Vagina (tissue), 2 donors: ENCODE measurements at places on chromosomes 12 and 14.

GRCh38 chr12:11821386-11822080, 172.1 kb downstream of the ETV6 start:
- H3K27ac ChIP-seq = no peak overlapping the region
- no peaks in the 10 kb centered on the region for H3K27me3 ChIP-seq
- no peaks in the 10 kb centered on the region for H3K36me3 ChIP-seq
- peaks cover 12% of the 10 kb centered on the region for H3K4me1 ChIP-seq

GRCh38 chr14:99800781-99801180, 7.6 kb downstream of the EML1 start:
- H3K4me1 ChIP-seq = peaks cover 10% of the 10 kb centered on the region
- H3K27me3 ChIP-seq = no peaks in the 10 kb centered on the region
- H3K4me3 ChIP-seq = no peak overlapping the region
- H3K27ac ChIP-seq = no peak overlapping the region

DNA sequence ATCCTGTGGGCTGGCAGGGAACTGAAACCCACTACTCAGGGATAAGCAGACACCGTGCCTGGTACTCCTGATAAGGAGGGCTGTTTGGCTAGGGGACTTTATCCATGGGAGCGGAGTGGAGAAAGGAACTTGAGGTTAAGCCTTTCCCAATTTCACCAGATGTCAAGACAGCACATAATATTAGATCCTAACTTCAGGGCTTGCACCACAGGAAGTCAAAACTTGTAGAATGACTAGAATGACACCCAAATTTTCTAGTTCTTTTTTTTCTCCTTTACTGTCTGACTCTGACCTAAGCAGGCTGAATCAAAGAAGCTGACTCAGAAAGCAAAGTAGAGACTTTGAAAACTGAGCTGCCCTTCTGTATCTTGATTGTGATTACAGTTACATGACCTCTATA, 7.1 kb upstream of the CGRRF1 start:
- H3K4me1 ChIP-seq = no peaks in the 10 kb centered on the region
- H3K36me3 ChIP-seq = no peaks in the 10 kb centered on the region
- no peak overlapping the region for H3K4me3 ChIP-seq

GRCh38 chr14:54350203-54350602, 46.6 kb upstream of the CDKN3 start:
- peaks cover 17% of the 10 kb centered on the region for H3K4me1 ChIP-seq
- DNase-seq = no peak
- no peak overlapping the region for H3K4me3 ChIP-seq

- H3K27ac ChIP-seq = no peak overlapping the region
- H3K27me3 ChIP-seq = no peaks in the 10 kb centered on the region
- no peaks in the 10 kb centered on the region for H3K36me3 ChIP-seq
- DNase-seq = no peak
Observed at GRCh38 chr12:81417056-81417455, 339.2 kb downstream of the ACSS3 start.

DNA sequence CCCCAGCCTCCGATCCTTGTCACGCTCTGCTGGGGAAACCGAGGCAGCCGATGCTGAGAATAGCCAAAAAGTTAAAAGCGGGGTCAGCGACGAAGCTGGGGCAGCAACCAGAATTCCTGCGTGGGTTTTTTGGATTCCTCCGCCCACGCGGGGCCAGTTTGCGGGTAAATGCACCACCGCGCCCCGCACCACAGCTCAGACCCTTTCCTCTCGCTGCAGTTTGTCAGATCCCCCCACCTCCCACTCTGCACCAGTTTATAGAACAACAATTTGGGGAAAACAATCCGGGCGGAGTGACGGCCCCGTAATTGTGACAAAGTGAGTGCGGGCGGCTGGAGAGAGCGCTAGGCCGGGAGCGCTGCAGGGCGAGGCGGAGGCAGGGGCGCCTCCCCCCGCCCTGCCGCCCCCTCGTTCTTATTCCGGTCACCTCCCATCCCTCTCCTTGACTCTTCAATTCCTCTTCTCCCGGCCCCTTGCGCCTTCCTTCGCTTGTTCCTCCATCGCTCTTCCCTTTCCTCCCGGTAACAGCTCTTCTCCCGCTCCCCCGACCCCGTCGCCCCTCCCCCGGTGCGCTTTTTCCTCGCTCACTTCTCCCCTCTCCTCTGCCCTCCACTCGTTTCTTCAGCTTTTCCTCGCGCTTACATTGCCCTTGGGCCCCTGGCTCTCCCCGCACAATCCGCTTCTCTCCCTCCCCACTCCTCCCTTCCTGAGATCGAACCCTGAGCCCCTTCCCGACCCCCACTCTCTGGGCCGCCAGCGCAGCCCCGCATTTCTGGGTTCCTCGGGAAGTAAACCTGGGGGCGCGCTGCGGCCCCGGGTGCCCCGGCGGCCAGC, 646 bp upstream of the DNAJC22 start:
- H3K4me1 ChIP-seq = peaks cover 59% of the 10 kb centered on the region
- DNase-seq = no peak
- peaks cover 19% of the 10 kb centered on the region for H3K27me3 ChIP-seq
- no peak overlapping the region for H3K27ac ChIP-seq

GRCh38 chr12:13591488-13591887, 389.9 kb downstream of the GRIN2B start:
- H3K4me3 ChIP-seq = no peak overlapping the region
- no peak overlapping the region for H3K27ac ChIP-seq
- no peaks in the 10 kb centered on the region for H3K27me3 ChIP-seq
- H3K36me3 ChIP-seq = no peaks in the 10 kb centered on the region
- no peaks in the 10 kb centered on the region for H3K4me1 ChIP-seq
- DNase-seq = no peak

- H3K4me3 ChIP-seq = no peak overlapping the region
- H3K4me1 ChIP-seq = peaks cover 84% of the 10 kb centered on the region
- H3K36me3 ChIP-seq = peaks cover 19% of the 10 kb centered on the region
- no peaks in the 10 kb centered on the region for H3K27me3 ChIP-seq
- peak; percentile 86 for DNase-seq
- H3K27ac ChIP-seq = peak overlapping the region; percentile 89
Observed at GRCh38 chr12:53070877-53071492, 8.2 kb downstream of the SPRYD3 start.

DNA sequence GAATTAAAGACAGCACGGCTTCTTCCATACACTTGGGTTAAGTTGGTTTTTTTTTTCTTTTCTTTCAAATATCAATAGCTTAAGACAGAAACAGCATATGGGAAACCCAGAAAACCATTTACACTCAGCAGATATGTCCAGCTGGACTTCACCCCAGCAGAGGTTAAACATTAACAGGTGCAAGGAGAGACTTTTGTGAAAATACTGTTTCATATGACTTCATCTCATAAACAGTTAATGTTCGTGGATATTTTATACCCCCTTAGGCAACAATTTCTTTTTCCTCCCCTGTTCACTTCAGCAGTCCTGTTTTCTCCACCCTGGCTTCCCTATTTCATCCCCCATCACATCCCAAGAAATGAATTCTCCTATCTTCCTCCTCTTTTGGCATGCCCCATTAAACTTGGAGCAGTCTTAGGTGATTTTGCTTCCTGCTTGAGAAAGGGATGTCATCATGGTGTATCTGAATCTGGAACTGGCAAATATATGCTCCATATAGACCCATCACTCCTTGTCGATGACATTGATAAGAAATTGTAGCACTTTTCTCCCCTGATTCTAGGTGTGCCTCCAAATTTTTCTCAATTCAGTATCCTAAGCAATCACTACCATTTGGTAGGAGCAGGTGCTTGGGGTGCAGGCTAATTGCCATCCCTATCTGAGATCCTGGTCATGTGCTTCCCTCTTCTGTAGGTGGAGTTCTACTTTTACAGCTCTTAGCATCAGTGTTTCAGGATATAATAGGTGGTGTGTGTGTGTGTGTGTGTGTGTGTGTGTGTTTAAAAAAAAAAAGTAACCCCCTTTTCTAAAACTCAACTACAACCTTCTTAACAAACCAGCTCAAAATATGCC, 67.9 kb downstream of the BMP4 start:
- no peaks in the 10 kb centered on the region for H3K36me3 ChIP-seq
- no peak overlapping the region for H3K27ac ChIP-seq
- no peak for DNase-seq
- H3K27me3 ChIP-seq = no peaks in the 10 kb centered on the region

DNA sequence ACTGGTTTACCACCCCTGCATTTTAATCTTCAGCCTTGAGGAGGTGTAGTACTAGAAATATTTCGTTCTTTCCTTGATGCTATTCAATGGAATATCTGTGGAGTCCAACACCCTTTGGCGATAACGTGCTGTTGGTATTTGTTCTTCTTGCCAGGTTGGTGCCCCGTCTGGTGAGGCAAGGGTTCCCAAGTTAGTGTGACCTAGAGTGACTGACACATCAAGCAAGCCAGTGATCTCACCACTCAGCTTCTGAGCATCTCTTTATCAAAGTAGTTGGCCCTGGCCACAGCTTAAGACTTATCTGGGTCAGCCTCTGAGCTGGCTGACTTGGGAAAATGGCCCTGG, 60.2 kb downstream of the PLXNC1 start:
- H3K36me3 ChIP-seq = no peaks in the 10 kb centered on the region
- DNase-seq = no peak
- no peak overlapping the region for H3K4me3 ChIP-seq
- H3K27me3 ChIP-seq = no peaks in the 10 kb centered on the region

DNA sequence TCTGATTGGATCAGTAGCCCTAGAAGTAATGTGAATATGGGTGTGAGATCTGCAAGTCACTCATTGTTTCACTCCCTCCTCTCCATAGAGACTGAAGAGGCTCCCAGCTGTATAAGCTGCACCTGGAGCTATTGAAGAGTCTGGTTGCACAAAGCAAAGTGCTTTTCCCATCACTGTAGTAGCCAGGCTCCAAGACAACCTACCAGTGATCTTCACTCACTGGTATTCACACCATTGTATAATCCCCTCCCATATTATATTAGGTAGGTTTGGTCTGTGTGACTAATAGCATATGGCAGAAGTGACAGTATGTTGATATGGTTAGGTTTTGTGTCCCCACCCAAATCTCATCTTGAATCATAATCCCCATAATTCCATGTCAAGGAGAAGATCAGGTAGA, 64.4 kb downstream of the ZFC3H1 start:
- H3K27ac ChIP-seq = no peak overlapping the region
- no peaks in the 10 kb centered on the region for H3K4me1 ChIP-seq
- no peaks in the 10 kb centered on the region for H3K36me3 ChIP-seq
- DNase-seq = no peak

DNA sequence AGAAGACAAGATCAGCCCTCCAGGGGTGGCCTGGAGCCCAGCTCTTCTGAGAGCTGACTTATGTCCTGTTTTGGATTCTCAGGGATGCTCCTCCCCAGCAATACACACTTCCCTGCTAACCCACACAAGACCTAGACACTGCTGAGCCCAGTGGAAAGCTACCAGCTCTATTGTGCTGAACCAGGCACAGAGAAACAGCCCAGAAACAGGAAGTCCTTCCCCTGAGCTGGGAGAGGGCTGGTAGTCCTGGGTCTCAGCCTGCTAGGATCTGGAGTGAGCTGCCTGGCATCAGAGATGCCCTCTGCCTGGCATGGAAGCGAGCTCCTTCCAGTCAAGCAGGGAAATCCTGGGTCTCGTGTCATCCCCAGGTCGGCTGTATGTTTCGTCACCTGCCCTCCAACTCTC, 1.2 kb upstream of the LAG3 start:
- H3K4me1 ChIP-seq = peaks cover 48% of the 10 kb centered on the region
- H3K27ac ChIP-seq = peak overlapping the region; percentile 29

DNA sequence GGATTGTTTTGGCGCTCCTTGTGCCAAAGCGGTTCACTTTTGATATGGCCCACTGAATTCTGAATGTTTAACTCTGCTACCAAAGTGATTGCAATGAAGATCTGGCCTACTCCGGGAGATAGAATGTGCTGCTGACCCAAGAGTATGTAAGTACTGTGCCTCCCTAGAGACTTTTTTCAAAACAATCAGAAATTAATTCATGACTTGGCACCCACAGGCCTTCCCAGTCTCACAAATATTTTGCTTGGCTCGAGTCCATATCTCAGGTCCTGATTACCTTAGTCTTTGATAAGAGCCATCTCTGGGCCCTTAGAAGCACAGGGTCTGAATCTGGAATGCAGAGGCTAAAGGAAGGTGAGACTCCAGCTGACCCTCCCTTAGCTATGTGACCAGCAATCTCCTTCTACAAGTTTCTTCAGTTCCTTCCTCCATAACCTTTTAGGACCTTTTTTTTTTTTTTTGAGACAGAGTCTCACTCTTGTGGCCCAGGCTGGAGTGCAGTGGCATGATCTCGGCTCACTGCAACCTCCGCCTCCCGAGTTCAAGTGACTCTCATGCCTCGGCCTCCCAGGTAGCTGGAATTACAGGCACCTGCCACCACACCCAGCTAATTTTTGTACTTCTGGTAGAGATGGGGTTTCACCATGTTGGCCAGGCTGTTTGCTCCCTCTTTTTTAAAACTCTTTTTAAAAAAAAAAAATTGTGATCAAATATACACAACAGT, 49.5 kb upstream of the METAP2 start:
- no peak overlapping the region for H3K4me3 ChIP-seq
- no peak overlapping the region for H3K27ac ChIP-seq
- H3K27me3 ChIP-seq = no peaks in the 10 kb centered on the region

- H3K27me3 ChIP-seq = no peaks in the 10 kb centered on the region
- DNase-seq = no peak
- H3K4me1 ChIP-seq = peaks cover 58% of the 10 kb centered on the region
- H3K36me3 ChIP-seq = no peaks in the 10 kb centered on the region
- no peak overlapping the region for H3K4me3 ChIP-seq
- peak overlapping the region; percentile 79 for H3K27ac ChIP-seq
Observed at GRCh38 chr14:76904100-76904739, 78.0 kb downstream of the LRRC74A start.

GRCh38 chr14:34228650-34228976, 233.4 kb downstream of the SPTSSA start:
- no peaks in the 10 kb centered on the region for H3K4me1 ChIP-seq
- no peaks in the 10 kb centered on the region for H3K27me3 ChIP-seq
- no peak overlapping the region for H3K27ac ChIP-seq
- H3K36me3 ChIP-seq = no peaks in the 10 kb centered on the region
- no peak for DNase-seq
- H3K4me3 ChIP-seq = no peak overlapping the region

- no peak overlapping the region for H3K4me3 ChIP-seq
- no peak for DNase-seq
- no peaks in the 10 kb centered on the region for H3K4me1 ChIP-seq
- H3K27me3 ChIP-seq = no peaks in the 10 kb centered on the region
- H3K36me3 ChIP-seq = no peaks in the 10 kb centered on the region
- H3K27ac ChIP-seq = no peak overlapping the region
Observed at GRCh38 chr14:103763730-103764488, 48.3 kb downstream of the ZFYVE21 start.

DNA sequence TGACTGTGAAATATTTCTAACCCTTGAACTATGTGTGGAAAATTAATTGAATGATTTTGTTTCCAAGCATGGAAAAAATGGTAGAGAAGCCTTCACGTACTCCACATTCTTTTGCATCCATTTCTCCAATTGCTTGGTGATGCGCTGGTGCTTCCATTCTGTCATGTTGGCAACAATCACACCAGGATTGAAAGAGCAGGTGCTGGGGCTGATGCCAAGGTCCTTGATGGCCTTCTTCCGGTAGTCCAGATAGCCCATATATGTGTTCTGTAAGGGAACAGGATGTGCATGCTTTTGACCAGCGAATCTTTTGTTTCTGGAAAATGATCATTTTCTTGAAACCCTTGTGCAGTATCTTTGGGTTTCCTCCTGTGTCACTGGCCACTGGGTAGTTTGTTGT, 28.6 kb downstream of the TDG start:
- no peak for DNase-seq
- peaks cover 6% of the 10 kb centered on the region for H3K36me3 ChIP-seq
- no peak overlapping the region for H3K27ac ChIP-seq
- no peaks in the 10 kb centered on the region for H3K4me1 ChIP-seq
- no peaks in the 10 kb centered on the region for H3K27me3 ChIP-seq
